ENCODE measurements at places on chromosomes 4 and X. TPM values are rescaled to one million over a fixed set of nuclear protein-coding genes. Genes with fewer than 3 reads are reported as not detected.

DNA sequence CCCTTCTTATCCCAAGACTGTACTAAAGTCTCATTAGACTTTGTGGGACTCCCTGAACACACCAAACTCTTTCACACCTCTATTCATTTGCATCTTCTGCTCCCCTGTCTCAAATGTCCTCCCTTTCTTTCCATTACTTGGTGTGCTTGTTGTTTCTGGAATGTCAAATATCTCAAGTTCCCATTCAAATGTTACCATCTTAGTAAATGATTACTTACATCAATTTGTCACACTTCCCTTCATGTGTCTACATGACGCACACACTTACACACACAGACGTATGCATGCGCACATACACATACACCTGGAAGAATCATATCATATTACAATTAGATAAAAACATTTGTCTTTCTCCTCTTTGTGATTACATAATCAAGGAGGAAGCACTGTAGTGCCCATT lies 210.8 kb upstream of the TEX13C start:
- DNase-seq = no peak

COX7B2 gene
- not detected for total RNA-seq

GRCh38 chr4:108810087-108810486 lies 47.2 kb upstream of the ETNPPL start:
- DNase-seq = no peak

DNA sequence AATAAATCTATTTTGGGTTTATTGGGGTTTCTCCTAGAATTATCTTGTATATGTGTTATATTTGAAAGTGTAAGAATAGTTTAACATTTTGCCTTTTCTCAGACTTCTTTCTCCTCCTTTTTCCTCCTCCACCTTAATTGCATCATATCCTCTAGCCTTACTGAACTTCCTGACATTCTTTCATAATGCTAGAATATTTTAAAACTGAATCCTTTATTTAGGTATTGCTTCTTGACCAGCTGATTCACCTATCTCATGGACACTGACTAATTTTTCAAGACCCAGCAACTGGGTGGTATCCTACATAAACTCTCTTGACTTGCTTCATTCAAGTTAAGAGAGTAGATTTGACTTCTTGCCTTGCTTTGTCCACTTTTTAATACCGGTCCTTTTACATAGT lies 1508.9 kb downstream of the STIM2 start:
- DNase-seq = peak; percentile 71

SYTL5 gene
- total RNA-seq = 0.56 TPM

NOA1 gene
- total RNA-seq = 9.7 TPM

- no peak for DNase-seq
These were observed 35.9 kb downstream of the GRID2 start for GRCh38 chr4:92339676-92340075.

TMPRSS11D gene
- not detected for total RNA-seq

GRCh38 chr4:137393044-137393443 lies 139.2 kb downstream of the PCDH18 start:
- DNase-seq = no peak

DNA sequence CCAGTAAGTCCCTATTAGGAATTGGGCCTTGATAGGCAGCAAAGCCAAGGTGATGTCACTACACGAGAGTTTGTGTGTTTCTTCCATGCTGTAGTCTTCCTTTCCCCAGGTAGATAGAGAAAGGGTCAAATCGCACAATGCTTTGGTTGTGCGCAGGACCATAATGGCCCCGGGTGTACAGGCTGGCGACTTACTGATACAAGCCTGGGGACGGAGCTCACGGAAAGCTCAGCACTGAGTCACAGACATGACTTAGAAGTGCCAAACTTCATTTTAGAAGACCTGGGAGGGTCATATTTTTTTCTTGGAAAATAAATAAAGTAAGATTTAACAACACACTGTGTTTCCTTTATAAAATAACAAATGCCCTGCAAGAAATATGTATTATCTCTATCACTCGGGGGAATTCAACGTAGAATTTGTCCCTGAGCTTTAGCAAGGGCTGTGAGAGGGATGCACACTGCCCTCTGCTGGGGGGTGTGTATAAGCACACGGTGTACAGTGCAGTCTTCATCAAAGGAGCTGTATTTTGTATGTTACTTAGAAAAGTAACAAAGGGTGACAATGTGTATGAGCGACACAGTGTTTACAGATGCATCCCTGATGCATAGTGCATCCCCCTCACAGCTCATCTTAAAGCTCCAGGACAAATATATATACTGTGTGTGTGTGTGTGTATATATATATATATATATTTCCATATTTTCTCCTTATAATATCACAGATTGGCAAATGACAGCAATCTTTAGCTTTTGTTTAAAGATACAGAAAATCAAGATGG lies 254.5 kb upstream of the VEGFC start:
- peak; percentile 81 for DNase-seq

DNA sequence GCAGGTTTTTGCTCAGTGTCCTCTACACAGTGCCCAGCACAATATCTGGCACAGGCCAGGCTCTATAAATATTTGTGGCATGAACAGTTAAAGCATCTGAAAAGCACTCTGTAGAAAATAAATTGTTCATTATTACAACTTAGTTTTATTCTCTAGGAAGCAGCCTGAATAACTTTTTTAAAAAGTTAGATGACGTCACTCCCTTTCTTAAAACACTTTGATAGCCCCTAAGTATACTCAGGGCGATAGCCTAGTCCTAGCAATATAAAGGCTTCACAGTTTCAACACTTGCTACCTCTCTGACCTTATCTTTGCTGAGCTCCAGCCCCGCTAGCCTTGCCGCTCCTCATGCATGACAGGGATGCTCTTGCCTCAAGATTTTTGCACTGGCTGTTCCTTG lies 80.6 kb downstream of the GPM6A start:
- DNase-seq = no peak

C1QTNF7 gene
- total RNA-seq = 0.28 TPM

- no peak for DNase-seq
These were observed 2.9 kb upstream of the SLC10A7 start for GRCh38 chr4:146524663-146525062.

DNA sequence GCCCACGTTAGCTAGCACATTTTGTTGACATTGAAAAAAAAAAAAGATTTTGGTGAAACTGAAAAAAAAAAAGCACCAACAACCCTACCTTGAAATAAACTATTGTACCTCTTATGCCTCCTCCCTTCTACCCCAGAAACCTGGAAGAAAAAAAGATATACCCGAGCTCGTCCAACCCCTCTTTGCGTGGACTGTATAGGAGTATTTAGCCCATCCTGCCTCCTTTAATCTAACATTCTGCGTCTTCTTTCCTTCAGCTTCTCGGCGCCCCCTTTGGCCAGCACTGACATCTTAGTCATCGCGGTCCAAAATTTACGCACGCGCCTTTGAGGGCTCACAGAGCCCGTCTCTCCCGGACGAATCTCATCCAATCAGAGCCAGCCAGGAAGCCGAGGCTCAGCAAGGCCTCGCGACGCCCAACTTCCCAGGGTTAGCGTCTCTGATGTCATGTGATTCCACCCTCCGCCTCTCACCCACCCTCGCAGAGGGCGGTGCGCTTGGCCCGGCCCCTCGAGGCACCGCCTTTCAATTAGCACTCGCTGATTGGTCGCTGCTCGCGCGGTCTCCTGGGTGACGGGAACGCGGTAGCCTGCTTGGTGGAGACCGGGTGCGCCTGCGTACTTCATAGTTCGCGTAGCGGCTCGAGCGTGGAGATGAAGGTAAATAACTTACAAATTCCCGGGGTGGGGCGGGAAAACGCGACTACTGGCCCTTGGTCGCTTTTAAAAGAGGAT lies at the start of gene WDR19:
Gene WDR19, plus strand, starts transcription at position 625 of the 734 bp plus-strand sequence. Its CDS starts 29 bp downstream, at position 654.
- DNase-seq = peak; percentile 99

GRCh38 chr4:16692046-16692445 lies 206.4 kb downstream of the LDB2 start:
- DNase-seq = peak; percentile 91

DNA sequence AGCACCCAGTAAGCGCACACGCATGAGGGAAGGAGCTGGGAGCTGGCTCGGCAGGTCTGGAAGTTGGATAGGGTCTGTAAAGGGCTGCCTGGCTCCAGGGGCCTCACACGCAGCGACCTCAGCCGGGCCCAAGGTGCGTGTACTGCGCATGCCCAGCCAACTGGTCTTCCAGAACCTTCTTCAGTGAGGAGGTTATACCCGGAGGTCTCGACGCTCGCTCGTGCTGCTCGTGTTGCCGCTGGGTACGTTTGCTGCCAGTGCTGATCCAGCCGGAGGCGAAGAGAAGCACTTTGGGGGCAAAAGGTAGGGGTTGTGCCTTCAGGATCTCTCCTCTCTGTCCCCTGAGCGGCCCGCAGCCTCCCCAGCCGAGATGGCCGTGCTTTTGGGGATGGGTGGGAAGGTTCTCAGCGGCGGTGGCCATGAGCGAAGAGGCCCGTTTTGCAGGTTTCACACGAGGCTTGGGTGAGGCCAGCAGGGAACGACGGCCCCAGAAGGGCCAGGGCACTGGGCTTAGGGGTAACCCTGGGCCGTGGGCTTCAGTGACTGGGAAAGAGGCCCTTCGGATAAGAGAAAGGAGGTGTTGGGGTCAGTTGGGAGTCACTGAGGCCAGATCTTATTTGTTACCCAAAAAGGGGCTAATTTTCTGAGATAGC lies 3.8 kb upstream of the CXCL9 start:
- no peak for DNase-seq

FAM9A gene
- total RNA-seq = not detected

TCEAL7 gene
- 16.1 TPM for total RNA-seq

GRCh38 chr4:46856333-46856732 lies 52.7 kb downstream of the COX7B2 start:
- DNase-seq = peak; percentile 10

- no peak for DNase-seq
These were observed 47.6 kb downstream of the POLA1 start for GRCh38 chrX:24741330-24741729.

TEX11 gene
- not detected for total RNA-seq

SOX3 gene
- total RNA-seq = not detected

GRCh38 chr4:139963708-139964107 lies 190.3 kb downstream of the MAML3 start:
- DNase-seq = no peak

DNA sequence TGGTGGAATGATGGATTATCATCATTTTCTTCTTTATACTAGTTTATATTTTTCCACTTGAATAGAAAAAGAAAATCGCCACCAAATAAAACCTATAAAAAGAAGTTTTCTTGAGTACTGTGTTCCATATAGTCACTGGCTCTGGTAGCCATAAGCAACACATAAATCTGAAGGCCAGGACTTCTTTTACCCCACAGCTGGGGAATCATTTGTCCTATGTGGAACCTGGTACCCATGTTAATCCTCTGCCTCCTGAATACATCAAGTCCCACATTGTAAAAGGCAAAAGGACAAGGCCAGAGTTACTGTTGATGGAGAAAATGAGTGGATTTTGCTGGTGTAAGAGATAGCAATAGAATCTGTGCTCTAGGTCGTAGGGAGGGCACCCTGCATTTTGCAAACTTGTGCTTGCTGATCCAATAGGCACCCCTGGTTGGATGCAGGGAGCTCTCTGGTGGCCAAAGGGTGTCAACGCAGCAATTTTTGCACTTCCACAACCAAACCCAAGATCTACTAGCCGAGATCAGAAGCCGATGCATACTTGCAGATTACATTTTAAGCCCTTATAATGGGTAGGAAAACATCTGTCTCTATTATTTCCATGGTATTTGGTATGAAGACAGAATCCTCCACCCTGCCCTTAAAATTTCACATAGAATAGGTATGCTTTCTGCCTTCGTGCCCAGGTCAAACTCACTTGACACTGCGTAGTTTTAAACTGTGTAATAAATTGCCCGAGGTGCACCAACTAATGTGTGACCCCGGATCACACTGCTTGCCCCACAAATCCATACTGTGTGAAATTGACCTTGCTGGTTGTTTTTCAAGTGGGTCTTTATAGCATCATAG lies 146.2 kb upstream of the SCML1 start:
- DNase-seq = peak; percentile 80

DNA sequence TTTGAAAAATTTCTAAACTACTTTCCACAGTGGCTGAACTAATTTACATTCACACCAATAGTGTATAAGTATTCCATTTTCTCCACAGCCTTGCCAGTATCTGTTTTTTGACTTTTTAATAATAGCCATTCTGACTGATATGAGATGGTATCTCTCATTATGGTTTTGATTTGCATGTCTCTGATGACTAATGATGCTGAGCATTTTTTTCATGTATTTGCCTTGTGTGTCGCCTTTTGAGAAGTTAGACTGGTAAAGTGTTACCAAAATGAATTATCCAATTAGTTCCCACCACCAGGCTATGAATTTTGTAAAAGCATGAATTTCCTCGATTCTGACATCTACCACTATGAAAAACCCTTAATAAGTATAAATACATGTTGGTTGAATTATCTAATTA lies 242.2 kb upstream of the GK2 start:
- DNase-seq = no peak

PROM1 gene
- total RNA-seq = not detected

- peak; percentile 57 for DNase-seq
These were observed 12.3 kb downstream of the CLDN2 start for GRCh38 chrX:106932492-106932923.

DNA sequence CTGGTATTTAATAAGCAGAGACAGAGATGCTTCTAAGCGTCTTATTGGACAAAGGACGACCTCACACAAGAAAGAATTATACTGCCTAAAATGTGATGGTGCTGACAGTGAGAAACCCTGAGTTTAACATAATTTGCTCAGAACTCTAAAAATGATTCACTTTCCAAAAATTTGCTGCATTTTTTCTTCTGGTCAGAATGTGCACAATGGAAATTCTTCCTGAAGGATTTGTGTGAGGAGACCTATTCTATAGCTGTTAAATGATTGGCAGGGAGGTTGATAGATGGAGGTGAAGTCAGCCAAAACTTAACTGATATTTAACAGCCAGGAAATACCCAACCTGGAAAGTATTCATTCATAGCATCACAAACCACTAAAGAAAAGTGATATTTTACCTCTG lies 1.7 kb downstream of the MAGEC3 start:
- no peak for DNase-seq

GRCh38 chr4:150906987-150907633 lies 108.0 kb downstream of the LRBA start:
- no peak for DNase-seq

UGT2B15 gene
- not detected for total RNA-seq

DNA sequence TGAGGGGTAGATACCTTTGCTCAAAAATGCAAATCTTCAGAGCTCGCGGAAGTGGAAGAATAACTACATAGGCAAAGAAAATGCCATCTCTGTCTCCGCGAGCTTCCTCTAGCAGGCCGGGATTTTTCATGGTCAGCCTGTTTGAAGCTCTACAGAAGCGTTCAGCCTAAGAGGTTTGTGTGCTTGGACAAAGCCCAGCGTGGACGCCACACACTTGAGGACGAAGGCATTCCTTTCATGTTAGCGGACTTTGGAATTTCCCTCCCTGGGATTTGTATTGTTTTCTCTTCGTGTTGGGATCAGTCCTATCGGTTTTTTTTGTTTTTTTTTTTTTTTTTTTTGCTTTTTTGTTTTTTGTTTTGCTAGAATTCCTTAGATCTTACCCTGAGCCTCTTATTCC lies 53.7 kb downstream of the SMIM31 start:
- no peak for DNase-seq

MAGEB17 gene
- total RNA-seq = under 0.01 TPM

RAB33A gene
- total RNA-seq = 1.6 TPM

GRCh38 chrX:24054182-24055042 lies at the start of gene EIF2S3:
EIF2S3 (plus strand) TSS chrX:24054956; CDS start chrX:24054969, 13 bp downstream.
- peak; percentile 98 for DNase-seq

- no peak for DNase-seq
These were observed 135.1 kb upstream of the MSX1 start for GRCh38 chr4:4724321-4724720.

C4orf36 gene
- total RNA-seq = 0.28 TPM

GRCh38 chr4:87120411-87121162 lies 99.8 kb downstream of the KLHL8 start:
- DNase-seq = peak; percentile 87
